ENCODE measurements at places on chromosomes 6 and 20.

- no peak for DNase-seq
Observed at GRCh38 chr6:159931846-159932245, 37.0 kb upstream of the IGF2R start.

DNA sequence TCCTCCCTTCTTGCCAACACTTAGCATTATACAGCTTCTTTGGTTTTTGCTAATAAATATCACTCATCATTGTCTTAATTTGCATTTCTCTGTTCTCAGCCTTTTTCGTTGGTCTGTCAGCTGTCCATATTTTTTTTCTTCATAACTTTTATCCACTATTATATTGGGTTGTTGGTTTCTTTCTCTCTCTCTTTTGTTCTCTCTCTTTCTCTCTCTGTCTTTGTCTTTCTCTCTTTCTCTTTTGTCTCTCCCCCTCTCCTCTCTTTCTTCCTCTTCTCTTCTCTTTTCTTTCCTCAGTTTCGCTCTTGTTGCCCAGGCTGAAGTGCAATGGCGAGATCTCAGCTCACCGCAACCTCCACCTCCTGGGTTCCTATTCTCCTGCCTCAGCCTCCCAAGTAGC, 36.5 kb downstream of the JARID2 start:
- no peak for DNase-seq

DNA sequence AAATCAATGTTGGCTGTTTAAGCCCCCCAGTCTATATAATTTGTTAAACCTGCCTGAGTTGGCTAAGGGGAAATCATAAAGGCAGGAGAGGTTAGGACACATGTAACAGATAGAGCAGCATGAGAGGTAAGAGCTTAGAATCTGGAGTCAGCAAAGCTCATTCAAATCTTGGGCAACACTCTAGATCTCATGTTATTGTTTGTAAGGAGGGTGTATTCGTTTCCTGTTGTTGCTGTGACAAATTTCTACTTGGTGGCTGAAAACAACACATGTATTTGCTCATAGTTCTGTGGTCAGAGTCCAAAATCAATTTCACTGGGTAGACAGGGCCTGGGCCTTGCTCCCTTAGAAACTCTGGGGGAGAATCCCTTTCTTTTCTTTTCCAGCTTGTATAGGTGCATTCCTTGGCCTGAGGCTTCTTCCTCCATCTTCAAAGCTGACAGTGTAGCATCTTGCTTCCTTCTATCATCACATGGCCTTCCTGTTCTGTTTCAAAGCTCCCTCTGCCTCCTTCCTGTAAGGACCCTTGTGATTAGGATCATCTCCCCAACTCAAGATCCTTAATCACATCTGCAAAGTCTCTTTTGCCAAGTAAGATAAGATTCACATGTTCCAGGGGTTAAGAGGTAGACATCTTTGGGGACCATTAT, 4.4 kb downstream of the LY86 start:
- DNase-seq = no peak

DNA sequence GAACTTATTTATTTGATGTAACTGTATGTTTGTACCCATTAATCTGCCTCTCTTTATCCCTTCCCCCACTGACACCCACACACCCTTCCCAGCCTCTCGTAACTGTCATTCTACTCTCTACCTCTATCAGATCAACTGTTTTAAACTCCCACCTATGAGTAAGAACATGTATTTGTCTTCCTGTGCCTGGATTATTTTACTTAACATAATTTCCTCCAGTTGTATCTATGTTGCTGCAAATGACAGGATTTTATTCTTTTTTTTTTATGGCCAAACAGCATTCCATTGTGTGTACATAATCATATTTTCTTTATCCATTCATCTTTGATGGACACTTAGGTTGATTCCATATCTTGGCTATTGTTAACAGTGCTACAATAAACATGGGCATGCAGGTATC, 49.3 kb downstream of the PHACTR2 start:
- no peak for DNase-seq

DNA sequence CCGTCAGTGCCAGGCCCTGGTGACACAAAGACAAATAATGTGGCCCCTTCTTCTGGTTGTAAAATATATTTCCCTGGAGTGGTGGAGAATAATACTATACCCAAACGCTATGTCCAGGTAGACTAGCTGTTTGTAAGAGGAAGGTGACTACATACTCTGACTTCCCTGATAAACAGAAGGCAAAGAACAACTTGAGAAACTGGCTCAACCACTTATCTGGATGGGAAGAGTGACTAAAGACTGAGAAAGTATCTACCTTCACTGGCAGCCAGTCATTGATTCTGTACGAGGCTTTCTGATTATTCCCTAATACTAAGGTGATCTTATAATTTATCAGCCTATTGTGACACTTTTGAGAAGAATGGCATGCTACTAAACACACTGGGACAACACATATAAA, 569.7 kb downstream of the EPHA7 start:
- no peak for DNase-seq

DNA sequence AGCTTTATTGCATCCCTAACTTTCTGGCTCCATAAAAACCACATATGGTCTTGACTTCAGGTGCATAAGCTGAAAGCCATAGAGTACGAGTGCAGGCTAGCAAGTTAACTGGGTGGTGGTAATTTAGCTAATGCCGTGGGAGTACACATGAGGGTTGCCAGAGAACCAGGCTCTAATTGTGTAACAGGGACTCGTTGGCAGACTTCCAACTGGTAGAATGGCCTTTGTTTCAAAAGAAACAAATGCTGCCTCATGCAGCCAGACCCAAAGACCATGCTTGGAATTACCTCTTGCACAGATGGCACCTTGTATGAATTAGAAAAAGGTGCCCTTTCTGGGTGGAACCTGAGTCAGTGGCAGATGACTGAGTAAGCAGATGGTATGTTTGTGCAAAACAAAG, 73.2 kb downstream of the LY86 start:
- DNase-seq = no peak

- DNase-seq = no peak
Observed at GRCh38 chr6:141808662-141809061, 324.1 kb upstream of the GJE1 start.

- no peak for DNase-seq
Observed at GRCh38 chr6:102980951-102981350, 1587.4 kb downstream of the GRIK2 start.

- no peak for DNase-seq
Observed at GRCh38 chr6:154606457-154606856, 96.0 kb upstream of the CNKSR3 start.

GRCh38 chr20:50690650-50691572, at the start of gene RIPOR3:
TSS of gene RIPOR3 (minus strand) at chr20:50691542. CDS start at chr20:50691128, 414 bp downstream.
- DNase-seq = no peak

DNA sequence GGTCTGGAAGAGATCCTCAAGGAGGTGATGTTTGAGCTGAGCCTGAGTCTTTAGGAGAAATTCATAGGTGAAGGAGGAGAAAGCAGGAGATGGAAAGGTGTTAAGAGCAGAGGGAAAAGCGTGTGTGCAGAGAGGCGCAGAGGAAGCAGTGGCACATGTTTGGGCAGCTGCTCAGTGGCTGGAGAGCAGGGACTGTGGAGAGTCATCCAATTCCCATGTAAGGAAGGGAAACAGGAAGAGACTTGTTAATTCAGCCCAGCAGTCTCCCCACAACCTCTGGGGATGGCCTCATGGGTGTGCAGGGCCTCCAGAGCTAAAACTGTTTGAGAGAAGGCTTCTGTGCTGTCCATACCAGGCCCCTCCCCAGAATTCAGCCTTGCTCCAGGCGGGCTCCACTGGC, 16.2 kb downstream of the AAR2 start:
- DNase-seq = no peak

DNA sequence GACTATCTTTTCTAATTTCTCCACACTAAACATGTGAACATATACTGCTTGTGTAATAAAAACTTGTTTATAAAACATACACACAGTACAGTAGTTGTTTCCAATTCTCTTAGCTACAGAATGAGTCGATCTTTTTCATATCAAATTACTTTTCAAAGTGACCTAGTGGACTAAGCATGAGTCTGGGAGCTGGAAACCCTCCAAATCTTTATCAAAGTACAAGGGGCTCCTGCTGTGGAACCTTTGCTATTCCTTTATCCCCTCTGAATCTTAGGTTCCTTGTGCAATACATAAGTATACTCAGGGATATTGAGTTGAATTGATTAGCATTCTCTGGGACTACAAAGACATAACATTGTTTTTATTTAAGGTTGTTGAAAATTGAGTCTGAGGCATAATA, 48.7 kb upstream of the TAB2 start:
- no peak for DNase-seq

DNA sequence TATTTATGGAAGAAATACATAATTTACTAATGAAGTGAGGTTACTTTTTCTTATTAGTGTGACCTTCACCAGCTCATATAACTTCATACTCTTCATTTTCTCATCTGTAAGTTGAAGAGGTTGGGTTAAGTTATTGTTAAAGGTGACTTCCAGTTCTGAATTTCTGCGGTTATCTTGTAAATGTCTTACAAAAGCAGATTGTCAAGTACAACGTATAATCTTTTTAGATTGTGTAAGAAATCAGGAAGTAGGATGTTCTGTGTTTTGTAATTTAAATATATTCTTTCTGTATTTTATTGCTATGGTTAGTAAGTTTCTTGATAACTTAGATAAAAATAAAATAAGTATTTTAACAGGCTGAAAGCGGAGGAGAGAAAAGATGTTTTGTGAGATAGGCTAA, 12.0 kb downstream of the WTAP start:
- DNase-seq = no peak

Measured in esophagus squamous epithelium (tissue), 5 donors.